ENCODE measurements at places on chromosomes 12 and 14.
A peak's percentile ranks its signal among the peaks of the same experiment; 100 is the strongest.

GRCh38 chr12:57765698-57766463 is 997 bp downstream of the CYP27B1 start:
- no peak for DNase-seq

- no peak for DNase-seq
These were observed 21.2 kb downstream of the FBLN5 start for GRCh38 chr14:91926131-91926890.

DNA sequence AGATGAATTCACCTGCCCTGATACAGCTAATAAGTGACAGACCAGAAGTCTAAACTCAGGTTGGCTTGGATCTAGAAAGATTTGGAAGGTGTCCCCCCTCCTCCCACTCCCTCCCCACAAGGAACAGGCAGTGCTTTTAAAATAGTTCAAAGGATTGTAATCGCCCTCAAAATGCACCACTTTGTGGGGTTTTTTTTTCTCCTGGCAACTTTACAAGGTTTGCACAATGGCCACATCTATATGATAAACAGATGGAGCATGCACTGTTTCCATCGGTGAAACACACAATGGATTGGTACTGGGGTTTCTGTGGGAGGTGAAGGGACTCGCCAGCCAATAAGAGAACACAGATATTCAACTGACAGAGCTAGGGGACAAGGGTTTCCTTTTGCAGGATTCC is 137.4 kb downstream of the LLPH start:
- no peak for DNase-seq

DNA sequence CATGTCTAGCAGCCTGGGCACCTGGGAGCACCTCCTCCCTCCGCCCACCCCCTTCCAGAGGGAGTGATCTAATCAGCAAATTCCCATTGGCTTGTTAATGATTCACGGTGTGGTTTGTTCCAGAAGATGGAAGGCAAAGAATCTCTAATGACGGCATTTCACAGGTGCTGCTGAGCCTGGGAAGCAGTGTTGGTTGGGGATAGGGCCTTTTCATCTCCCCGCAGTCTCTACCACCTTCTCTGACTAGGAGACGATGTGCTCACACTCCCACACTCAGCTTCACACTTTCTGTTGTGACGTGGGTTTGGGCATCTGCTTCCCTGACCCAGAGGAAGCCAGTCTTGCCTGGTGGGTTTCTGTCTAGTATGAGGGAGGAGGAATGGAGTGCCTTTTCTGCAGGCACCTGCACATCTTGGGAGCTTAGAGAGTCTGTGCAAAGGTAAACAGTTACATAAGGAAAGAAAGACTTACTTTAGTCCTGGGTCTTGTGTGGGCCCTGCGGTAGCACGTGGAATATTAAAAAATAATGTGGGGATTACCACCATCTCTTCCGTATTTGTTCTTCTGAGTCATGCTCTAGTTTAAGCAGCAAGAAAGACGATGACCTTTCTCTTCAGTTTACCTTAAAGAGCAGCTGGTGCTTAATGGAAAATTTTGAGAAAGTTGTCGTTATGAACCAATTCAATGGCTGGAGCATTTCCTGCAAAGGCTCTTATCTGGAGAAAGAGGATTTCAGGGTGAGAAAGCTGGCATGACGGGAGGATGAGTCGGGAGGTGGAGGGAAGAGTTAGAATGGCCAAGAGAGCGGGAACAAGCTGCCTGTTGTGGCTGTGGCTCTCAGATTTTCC is 70.6 kb upstream of the ARHGAP5 start:
- no peak for DNase-seq

DNA sequence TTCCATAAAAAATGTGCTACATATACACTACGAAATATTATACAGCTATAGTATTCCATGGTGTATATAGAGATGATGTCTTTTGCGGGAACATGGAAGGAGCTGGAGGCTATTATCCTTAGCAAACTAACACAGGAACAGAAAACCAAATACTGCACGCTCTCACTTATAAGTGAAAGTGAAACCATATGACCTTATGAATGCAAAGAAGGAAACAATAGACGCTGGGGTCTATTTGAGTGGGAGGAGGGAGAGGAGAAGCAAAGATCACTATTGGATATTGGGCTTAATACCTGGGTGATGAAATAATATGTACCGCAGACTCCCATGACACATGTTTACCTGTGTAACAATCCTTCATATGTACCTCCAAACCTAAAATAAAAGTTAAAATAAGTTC is 142.8 kb downstream of the LRFN5 start:
- peak; percentile 37 for DNase-seq

Measured in CD4-positive, alpha-beta T cell treated with Interleukin-4 for 4 hours (primary cell).